ENCODE measurements at places on chromosomes 6 and 20.

- DNase-seq = no peak
Observed at GRCh38 chr20:49345524-49345923, 67.7 kb upstream of the ZNFX1 start.

DNA sequence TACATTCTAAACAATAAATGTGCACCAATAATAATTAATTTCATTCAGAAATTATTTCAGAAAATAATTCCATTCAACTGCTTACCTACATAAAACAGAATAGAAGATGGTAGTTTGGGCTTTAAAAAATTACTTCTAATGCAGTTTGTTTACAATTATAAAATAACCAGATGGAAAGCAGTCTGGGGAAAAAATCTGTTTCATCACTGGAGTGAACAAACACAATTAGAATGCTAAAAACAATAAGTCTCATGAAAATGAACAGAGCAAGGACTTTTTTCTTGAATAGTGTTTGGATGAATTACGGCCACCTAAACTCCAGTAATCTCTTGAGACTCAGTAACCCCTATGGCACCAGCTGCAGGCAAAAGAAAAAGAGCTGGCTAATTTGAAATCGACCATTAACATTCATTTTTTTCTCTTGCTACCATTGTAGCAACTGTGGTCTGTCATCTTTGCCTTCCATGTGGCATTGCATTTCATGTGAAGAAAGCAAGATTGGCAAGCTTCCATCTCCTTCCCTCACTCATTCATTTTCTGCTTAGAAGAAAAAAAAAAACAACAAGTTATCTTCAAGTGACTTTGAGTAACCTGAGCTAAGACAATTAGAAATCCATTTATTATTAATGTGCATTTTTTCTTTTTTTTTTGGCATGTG is 88.4 kb upstream of the CEP85L start:
- no peak for DNase-seq

- DNase-seq = peak; percentile 83
Observed at GRCh38 chr6:159981403-159982245, 12.7 kb downstream of the IGF2R start.

DNA sequence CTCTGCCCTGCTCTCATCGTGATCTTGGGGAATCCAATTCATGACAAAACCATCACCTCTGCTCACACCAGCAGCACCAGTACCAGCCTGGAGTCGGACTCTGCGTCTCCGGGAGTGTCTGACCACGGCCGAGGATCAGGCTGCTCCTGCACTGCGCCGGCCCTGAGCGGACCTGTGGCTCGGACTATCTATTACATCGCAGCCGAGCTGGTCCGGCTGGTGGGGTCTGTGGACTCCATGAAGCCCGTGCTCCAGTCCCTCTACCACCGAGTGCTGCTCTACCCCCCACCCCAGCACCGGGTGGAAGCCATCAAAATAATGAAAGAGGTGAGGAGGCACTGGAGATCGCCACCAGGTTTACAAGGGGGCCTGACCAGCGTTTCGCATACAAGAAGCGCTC is 37.2 kb upstream of the PBOV1 start:
- DNase-seq = no peak

- no peak for DNase-seq
Observed at GRCh38 chr20:50977066-50978021, 18.7 kb downstream of the MOCS3 start.

GRCh38 chr20:23826541-23827021 is at the start of gene CST2:
CST2 (minus strand) TSS chr20:23826729; CDS start chr20:23826660, 69 bp downstream.
- no peak for DNase-seq

GRCh38 chr6:134689177-134689576 is 260.7 kb downstream of the ALDH8A1 start:
- DNase-seq = no peak

DNA sequence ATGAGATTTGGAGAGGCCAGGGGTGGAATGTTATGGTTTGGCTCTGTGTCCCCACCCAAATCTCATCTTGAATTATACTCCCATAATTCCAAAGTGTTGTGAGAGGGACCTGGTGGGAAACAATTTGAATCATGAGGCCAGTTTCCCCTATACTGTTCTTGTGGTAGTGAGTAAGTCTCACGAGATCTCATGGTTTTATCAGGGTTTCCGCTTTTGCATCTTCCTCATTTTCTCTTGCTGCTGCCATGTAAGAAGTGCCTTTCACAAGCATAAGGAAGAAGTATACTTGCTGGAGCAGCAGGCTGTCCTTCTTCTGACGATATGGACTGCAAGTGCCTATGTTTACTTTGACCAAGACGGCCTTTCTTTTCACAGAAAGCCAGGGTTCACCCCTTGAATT is 270.5 kb downstream of the ESR1 start:
- DNase-seq = no peak

GRCh38 chr6:15329197-15329671 is 83.4 kb downstream of the JARID2 start:
- no peak for DNase-seq

GRCh38 chr6:16126056-16126455 is 2.8 kb upstream of the MYLIP start:
- no peak for DNase-seq

Measured in GM12864 (cell line).